ENCODE measurements at places on chromosomes 4 and X. TPM values are rescaled to one million over a fixed set of nuclear protein-coding genes. Genes with fewer than 3 reads are reported as not detected.

DNA sequence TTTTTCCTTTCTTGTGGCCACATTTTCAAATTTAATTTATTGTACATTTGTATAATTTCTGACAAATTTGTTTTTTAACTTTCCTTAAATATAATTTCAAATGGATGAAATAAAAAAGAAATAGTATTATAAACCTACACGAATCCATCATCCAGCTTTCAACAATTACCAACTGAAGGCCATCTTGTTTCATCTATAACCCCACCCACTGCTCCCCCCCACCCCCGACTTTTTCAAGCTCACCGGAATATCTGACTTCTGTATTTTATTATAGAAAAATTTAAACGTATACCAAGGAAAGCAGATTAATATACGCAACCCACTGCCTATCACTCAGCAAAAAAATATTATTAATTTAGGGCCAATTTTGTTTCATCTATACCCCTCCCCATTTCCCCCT is 1.1 kb downstream of the MORF4L2 start:
- DNase-seq, result no peak

DNA sequence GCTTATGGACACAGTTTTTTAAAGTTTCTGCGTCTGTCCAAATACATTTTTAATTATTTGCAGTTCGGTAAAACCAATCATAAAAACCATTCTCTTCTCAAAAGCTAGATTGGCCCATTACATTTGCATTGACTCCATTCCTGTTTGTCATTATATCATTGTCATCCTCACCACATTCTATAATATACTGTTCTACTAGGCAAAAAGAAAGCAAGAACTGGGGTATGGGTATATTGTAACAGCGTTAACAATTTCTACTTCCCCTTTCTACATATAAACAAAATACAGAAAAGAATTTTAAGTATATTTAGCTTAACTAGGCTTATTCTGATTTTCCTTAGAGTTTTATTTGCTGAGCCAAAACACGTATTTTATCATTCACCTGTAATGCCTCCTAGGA is 91.8 kb downstream of the RAP1GDS1 start:
- DNase-seq, result no peak

ADH1A gene
- not detected for total RNA-seq

DNA sequence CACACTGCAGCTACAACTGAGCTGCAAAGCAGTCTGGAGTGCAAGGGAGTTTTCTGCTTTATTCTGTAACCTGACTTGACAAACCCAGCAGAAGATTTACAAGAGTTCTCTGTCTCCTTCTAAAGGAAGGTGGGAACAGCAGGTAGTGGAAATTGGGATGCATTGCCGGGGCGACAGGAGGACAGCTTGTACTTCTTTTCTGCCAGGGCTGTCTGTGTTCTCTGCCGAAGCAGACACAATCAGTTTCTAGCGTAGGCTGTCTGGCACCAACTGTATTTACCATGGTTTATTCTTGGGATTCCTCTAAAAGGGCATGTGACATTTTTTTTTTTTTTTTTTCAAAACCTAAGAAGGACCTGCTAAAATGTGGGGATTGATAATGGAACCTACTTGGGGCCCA is 190.8 kb upstream of the GK2 start:
- no peak for DNase-seq

DNA sequence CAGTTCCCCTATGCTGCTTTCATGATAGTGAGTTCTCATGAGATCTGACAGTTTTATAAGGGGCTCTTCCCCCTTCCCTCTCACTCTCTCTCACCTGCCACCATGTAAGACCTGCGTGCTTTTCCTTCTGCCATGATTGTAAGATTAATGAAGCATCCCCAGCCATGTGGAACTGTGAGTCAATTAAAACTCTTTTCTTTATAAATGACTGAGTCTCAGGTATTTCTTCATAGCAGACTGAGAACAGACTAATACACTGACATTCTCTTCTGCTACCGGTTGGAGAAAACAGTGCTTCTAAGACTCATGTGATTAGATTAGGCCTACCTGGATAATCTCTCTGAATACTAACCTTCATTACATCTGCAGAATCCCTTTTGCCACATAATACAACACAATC is 45.4 kb upstream of the TRPC5OS start:
- no peak for DNase-seq

KLB gene
- not detected for total RNA-seq

DNA sequence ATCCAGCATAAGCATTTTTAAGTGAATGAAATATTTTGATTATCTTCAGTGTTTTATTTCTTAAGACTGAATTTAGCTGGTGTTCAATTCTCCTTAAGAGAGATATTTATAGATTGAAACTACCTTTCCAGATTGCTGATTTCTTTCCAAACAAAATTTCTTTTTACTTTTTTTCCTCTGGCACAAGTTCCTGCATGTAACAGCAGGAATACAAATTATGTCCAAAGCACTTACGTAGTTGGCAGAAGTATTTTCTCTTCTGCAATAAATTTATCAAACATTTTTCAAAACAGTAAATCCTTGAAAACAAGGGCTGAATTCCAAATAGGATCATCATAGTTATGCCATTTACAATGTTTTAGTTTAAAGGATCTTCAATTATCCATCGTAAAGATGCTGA is 412.6 kb downstream of the IQCM start:
- DNase-seq, result no peak

ARHGAP36 gene
- not detected for total RNA-seq

SLC7A11 gene
- 15.1 TPM for total RNA-seq

DNA sequence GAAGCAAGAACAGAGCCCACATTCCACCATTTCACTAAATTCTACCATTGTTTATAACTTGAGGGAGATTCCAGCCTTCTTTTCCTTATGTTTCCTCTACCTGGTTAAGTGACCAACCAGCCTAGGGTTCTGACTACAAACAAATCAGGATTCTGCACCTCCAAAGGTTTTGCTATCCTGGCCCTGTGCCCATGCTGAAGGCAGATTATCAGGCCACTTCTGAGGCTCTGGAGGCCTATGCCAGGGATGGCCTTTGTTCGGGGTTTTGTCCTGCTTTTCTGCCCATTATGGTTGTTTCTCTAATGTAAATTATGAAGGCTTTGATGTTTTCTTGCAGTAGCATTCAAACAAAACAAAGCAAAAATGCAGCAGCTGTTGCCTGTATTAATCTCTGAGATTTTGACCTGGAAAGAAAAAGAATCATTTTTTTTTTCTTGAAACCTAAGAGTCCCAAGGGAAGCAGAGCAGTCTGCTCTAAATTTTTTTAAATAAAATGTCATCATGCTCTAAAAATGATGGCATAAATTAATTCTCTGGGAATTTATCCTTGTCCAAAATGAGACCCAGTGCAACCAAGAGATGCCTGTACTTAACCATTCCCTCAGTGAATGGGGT is 55.6 kb downstream of the RNF150 start:
- no peak for DNase-seq

AMBN gene
- not detected for total RNA-seq

GRCh38 chr4:142840516-142841123 is 5.5 kb downstream of the INPP4B start:
- DNase-seq, result peak; percentile 35

DNA sequence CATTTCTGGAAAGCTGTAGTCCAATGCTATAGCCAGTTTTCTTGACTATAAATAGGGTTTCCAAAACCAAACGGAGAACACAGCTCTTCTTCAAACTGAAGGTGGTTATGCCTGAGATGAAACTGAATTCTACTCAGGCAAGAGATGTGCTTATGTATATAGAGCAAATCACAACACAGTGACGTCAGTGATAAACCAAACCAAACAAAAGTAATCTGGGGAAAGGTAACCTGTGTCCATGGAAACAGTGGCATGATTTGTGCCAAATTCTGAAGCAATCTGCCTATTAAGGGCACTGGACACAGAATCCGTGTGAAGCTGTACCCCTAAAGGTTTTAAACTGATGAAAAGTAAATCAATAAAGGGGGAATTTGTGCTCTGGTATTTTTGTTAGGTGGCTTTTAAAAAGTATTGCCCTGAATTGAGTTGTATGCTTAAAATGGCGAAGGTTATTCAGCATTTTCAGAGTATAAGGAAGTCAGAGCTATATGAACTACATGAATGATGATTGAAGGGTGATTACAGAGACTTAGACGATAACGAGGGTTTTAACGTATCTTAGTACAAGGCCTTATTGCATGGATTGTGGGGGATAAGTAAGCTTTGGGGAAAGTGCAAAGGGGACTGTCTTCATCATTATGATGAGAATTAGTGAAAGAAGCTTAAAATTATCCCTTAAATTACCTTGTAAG is 38.6 kb downstream of the NPY5R start:
- no peak for DNase-seq

LGI2 gene
- not detected for total RNA-seq

GRCh38 chrX:10045327-10046000 is 78.3 kb downstream of the CLDN34 start:
- DNase-seq, result no peak
